NCI-H2107 (cell line): ENCODE measurements at places on chromosomes 4 and X.

DNA sequence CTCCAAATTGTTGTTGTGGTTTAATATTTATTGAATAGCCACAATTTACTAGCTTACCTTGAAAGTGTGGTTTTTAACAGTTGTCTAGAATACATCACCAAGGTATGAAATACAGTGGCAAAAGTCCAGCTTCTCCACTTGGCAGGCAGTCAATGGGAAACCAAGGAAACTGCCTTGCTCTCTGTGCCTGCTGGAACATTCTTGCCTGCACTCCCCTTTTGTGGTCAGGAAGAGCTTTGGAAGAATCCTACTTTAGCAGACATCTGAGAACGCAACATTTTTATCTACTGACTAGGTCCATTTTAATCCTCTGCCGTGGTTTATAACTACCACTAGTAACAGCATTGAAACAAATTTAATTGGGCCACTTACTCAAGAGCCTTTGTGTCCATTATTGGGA, 64.5 kb downstream of the TENM3 start:
- DNase-seq, result peak; percentile 43

DNA sequence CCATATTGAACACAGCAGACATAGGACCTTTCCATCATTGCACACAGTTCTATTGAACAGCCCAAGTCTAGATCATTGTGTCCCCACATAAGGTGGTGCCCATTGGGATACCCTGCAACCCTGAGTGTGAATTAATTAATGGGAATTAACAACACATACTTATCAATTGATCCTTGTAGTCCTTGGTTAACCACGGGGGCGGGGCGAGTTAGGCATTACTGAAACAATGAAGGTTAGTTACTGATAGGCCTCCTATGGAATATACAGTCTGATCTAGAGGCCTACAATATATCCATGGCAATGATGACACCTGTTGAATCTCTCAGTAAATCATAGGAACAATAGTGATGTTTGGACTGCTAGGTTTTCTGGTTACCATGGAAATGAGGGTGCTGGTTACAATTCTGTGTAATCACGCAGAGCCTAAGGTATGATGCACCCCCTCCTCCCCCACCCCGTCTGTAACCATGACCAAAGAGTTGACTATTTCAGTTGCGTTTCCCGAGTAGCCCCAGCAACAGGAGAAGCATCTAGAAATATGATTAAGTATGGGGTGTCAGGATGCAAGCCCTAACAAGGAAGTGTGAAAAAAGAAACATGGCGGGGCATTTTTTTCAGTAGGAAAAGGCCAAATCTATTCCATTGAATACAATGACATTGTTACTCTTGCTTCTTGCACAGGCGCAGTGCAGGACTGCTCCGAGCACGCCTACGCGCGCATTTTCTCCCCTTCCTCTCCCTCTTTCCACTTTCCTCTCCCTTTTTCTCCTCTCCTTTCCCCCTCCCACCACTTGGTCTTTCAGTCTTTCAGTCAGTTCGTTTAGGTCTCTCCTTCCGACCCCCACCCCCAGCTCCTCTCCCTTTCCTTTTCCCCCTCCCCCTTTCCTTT, 677 bp upstream of the NONO start:
- DNase-seq, result peak; percentile 65

DNA sequence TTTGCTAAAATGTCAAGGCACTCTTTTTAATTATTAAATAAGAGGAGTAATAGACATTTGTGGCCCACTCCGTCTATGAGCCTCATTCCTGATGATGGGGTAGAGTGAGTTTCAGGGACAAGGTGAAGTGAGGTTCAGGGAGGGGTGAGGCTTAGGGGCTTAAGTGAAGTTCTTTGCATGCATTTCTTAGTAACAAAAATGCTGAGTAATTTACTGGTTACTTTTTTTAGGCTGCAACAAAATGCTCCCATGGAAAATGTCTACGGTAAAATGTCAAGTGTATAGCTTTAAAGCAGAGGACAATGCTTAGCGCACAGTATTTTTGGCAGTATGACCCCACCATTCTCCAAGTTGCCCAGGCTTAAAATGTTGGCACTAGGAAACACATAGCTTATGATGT, 2.0 kb upstream of the USO1 start:
- no peak for DNase-seq

DNA sequence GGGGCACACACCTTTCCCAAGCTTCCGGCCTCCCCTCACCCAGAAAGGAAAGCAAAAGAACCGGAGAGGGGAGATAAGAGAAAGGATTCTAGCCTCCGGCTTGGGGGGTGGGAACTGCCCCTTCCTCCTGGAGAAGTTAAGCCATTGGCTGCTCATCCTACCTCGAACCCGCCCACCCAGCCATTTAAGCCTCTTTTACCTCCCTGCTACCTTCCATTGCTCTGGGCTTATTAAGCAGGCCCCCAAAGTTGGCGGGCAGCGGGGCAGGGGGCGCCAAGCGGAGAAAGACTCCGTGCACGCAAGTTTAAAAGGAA, 2.3 kb downstream of the MAML3 start:
- peak; percentile 21 for DNase-seq

GRCh38 chr4:124931050-124931449, 218.5 kb upstream of the ANKRD50 start:
- DNase-seq, result no peak

- peak; percentile 46 for DNase-seq
These were observed 84.2 kb downstream of the BCOR start for GRCh38 chrX:40013266-40014195.

- DNase-seq, result no peak
These were observed 61.7 kb upstream of the ATXN3L start for GRCh38 chrX:13381514-13381913.

DNA sequence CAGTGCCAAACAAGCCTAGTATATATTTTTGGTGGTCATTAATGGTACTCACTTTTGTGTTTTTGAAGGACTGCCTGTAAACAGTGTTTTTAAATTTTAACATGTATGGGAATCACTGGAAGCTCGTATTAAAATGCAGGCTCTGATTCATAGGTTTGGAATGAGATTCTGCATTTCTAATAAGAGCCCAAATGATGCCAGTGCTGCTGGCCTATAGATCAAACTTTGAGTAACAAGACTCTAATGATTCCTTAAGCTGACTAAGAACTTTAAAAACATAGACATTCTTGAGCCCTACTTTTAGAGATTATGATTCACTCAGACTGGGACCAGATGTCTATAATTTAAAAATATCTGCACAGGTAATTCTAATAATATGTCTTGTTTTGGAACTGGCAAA, 823.2 kb upstream of the LCORL start:
- no peak for DNase-seq

- no peak for DNase-seq
These were observed 46.2 kb downstream of the NEK1 start for GRCh38 chr4:169566021-169566818.

GRCh38 chr4:111454961-111455360, 690.3 kb upstream of the FAM241A start:
- DNase-seq, result no peak

DNA sequence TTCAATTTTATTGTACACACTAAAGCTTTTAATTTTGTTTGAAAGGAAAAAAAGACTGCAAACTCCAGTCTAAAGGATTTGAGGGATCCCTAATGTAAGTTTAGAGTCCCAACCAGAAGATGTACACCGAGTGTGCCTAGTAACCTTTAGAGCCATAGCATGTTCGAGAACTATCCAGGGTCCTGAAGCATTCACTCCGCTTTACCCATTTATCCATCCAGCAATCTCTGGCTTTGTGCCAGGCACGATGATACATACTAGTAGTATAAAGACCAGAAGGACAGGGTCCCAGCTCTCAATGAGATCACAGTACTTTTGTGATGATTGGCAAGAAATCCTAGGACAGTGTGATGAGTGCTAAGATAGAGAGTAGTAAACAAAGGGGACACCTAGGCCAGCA, 168.7 kb downstream of the STK32B start:
- DNase-seq, result no peak

DNA sequence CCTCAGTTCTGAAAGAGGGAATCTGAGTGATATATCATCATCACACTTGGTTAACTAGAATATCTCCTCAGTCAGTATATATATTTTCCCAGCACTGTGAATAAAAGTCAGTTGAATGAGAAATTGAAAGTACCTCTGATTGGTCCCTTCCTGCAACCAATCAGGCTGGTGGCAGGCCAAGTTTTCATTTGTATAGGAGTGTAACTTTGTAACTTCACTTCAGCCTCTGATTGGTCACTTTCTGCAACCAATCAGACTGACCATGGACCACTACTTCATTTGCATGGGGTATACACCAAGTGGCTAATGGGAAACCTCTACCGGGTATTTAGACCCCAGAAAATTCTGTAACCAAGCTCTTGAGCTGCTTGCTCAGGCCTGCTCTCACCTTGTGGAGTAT, 2.0 kb upstream of the PGK1 start:
- DNase-seq, result no peak

- DNase-seq, result no peak
These were observed 37.0 kb downstream of the SH2D1A start for GRCh38 chrX:124383354-124383753.

DNA sequence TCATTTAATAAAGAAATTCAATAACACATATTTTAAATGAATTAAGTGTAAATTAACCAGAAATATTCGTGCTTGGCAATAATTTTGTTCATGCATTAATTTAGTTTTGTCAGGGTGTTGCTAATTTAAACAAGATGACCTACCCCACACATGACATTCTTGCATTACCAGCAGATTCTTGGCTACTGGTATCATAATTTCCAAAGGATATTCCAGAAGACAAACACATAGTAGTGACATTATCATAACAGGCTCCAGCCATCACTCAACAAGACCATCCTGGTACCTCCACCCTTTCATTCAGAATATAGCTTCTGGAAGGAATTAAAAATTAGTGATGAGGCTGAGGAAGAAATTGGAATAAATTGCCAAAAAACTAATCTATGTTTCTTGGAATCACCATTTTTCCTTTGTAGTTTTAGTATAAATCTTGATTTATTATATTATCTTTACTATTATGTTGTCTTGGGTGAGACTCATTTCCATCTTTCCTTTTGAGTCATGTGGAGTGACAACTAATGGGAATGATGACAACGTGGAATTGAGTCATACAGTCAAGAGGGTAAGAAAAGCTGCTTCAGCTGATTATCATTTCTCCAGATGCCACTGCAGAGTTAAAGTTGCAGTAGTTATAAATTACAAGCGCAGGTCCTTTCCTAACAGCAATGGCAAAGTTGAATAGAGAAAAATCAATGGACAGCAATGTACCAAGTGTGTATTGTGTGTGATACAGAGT, 30.9 kb upstream of the HHIP start:
- no peak for DNase-seq

GRCh38 chr4:183596067-183596757, 62.8 kb downstream of the RWDD4 start:
- DNase-seq, result no peak

GRCh38 chr4:140089216-140089615, 64.8 kb downstream of the MAML3 start:
- DNase-seq, result no peak

DNA sequence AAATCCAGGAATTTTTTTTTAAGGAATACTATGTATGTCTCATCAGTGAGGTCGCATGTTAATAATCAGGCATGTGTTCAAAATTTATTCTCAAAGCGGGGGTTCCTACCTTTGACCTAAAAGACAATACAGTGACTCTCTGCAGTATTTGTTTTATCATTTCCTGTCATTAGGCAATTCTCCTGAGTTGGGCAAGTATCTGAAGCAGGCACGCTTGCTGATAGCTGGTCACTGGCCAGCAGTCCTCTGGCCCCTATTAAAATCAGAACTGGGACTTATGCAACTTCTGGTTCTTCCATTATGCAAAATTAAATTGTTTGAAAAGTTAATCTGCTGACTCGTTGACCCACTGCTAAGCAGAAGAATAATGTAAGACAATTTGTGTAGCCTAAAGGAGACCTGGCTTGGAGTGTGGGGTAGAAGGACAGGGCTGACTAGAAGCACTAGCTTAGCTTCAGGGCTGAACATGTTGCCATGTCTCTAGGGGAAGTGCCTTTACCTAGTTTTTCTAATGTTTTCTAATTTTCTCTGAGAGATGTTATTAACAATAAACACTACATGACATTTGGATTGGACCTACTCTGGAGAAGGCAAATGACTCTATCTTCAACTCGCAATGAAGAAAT, 36.0 kb upstream of the GABRA2 start:
- DNase-seq, result no peak

DNA sequence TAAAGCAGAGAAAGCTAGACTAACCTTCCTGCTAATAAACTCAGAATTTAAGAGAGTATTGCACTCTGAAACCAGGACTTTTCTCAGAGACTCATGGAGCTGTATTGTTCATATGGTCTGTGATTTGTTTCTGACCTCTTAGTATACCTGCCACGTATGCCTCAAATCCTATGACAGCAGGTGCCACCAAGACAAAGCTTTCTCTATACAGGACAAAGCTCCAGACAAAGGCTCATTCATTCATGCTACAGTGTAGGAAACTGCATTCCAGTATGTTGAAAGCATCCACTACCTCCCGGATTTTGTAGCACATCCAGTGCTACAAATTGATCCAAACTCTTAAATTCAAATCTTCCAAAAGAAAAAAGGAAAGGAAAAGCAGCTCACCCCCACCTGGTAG, 178.3 kb downstream of the CHIC2 start:
- no peak for DNase-seq

- no peak for DNase-seq
These were observed 20.5 kb downstream of the MGST2 start for GRCh38 chr4:139686130-139686529.

- no peak for DNase-seq
These were observed 736 bp downstream of the IDS start for GRCh38 chrX:149504226-149504914.

GRCh38 chr4:21535898-21536297, 412.7 kb downstream of the KCNIP4 start:
- no peak for DNase-seq

GRCh38 chr4:60992037-60992436, 208.1 kb upstream of the ADGRL3 start:
- DNase-seq, result no peak

DNA sequence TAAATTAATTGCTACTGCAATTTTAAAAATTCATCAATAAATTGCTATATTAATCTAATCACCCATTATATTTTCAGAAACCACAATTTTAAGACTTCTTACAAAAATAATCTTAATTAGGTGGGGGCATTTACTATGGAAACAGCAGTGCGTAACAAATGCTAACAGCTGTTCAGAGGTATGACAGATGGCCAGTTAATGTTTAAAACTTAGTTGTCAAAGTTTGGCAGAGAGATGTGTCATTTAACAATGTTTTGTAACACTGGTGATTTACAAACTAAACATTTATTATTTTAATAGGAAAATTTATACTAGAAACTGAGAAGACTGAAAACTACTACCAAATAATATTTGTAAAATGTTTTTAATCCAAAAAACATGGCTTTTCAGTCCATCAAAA, 85.2 kb upstream of the GPR34 start:
- no peak for DNase-seq

DNA sequence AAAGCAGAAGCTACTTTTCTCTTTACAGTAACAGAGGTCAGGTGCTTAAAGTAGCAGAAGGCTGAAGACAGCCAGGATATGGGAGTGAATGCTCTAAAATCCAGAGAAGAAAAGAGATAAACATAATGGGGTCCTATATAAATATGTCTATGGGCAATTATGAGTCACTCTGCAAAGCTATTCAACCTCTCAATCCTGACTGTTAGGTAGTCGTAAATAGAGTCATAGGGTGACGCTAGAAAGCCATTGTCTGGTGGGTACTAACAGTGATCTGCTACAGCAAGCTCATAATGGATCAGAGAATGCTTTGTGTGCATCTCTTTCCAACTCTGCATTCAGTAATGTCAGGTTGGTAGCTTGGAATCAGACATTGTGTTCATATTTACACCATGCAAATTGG, 53.5 kb upstream of the PDE5A start:
- no peak for DNase-seq
